Ascending aorta (tissue), 2 donors: ENCODE measurements at places on chromosomes 3 and 15.

GRCh38 chr15:52054381-52054780, 35.4 kb downstream of the MAPK6 start:
- no peak for DNase-seq

DNA sequence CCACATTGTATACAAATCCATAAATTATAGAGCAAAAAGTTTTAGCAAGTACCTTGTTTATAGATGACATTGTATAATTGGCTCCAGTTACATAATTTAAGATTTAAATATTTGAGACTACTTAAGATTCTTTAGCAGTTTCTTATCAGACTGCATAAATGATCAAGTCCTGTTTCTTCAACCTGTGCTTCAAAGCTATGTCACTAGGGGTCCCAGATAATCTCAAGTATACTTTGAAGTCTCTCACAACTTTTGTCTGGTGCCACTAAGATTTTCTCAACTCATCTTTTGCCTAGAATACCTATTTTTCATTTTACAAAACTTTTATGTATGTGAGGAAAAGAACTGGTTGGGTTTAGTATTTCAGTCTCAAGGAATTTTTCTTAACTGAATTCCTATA, 205.5 kb downstream of the STAG1 start:
- no peak for DNase-seq

- DNase-seq, result no peak
Measured at GRCh38 chr3:31055757-31056156, 161.3 kb upstream of the GADL1 start.

- no peak for DNase-seq
Measured at GRCh38 chr15:81072551-81072950, 61.5 kb upstream of the CFAP161 start.

DNA sequence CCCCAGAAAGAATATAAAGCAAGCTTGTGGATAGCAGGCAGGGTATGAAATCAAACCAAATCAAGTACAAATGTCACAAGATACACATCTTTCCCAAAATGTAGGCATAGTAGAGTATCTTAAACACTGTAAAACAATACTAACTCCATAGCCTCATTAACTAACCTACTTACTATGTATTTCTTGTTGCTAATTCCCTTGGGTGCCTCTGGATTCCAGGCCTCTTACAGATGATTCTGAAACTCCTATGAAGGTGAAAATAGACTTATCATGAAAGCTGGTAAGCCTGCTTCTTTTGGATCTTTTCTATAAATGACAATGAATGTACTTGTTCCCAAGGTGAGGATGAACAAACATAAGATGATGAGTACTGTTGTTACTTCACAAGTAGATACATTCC, 93.8 kb downstream of the FRMD5 start:
- DNase-seq, result no peak
